Bronchial epithelial cell (primary cell): ENCODE measurements at places on chromosomes 16 and 17.

DNA sequence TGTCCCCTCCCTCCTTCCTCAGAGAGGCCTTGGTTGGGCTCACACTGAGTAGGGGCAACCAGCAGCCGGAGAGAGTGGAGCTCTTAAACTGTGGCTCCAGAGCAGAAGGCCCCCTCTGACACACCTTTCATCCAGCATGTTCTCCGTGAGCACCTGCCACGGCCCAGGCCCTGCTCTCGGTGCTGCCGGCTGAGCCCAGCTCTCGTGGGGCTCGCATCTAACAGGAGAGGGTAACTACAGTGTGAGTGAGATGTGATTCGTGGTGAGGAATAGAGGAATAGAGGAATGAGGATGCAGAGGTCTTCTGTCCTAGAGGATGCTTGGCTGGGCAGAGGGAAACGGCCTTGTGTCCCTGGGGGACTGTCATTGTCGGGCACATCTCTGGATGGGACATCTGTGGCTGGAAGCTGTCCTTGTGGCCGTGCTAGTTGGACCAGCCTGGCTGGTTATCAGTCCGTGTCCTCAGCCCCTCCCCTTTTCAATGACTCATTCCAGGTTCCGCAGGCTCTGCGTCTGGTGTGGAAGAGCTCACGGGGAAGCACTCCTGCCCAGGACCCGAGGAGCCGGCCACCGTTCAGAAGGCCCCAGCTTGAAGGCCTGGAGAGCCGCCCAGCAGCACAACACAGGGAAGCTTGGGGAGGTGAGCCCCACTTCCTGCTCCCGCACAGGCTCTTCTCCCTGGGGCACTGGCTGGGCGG is 11.9 kb upstream of the DNASE1 start:
- DNase-seq = peak; percentile 72

GRCh38 chr17:39617446-39618245 is 9.1 kb upstream of the PPP1R1B start:
- peak; percentile 23 for DNase-seq

- no peak for DNase-seq
These were observed 25.5 kb downstream of the FOXK2 start for GRCh38 chr17:82545071-82545462.

DNA sequence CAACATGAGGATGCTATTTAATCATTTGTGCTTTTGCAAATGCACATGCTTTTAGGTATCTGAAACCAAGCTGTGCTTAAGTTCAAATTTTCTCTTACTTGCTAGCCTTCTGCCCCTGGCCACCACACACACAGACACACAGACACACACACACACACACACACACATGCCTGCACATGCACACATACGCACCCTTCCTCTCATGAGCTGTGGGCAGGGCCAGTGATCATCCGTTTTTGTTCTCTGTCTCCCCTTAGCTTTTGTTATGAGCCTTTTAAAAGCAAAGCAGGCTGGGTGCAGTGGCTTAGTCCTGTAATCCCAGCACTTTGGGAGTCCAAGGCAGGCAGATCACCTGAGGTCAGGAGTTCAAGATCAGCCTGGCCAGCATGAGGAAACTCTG is 34.2 kb downstream of the CD300LF start:
- no peak for DNase-seq

- DNase-seq = no peak
These were observed 72.1 kb downstream of the VMP1 start for GRCh38 chr17:59779521-59779920.

DNA sequence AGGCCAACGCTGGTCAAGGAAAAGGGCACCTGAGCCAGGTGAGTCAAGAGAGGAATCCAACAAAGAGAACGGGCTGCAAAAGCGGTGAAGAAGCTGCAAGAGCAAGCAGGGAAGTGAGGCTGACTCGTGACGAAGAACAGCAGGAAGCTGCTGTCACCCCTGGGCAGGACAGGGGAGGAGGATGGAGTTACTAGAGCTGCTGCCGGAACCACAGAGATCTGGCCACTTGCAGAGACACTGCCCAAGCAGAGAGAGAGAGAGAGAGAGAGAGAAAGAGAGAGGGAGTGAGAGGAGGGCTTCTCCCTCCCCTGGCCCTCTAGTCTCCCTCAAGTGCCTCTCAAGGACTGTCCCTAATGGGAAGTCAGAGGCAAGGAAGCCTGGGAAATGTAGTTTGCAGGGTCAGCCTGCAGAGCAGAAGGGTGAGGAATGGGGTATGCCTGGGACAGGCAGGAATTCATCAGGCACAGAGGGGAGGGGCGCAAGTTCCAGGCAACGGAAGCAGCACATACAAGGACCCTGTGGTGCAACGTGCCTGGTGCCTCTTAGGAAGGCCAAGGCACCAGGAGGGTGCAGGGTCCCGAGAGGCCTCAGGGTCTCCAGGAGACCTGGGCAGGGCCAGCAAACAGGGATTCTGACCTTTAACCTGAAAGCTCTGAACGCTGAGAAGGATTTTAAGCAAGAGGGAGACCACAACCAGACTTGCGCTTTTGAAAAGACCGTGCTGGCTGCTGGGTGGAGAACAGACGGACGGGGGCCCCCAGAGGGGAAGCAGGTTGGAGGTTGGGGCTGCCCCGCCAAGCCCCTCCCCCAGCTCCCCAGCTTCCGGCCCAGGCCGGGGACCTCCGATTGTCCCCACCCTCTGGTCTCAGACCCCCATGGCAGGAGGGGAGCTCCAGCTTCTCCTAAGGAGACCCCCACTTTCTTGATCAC is 45.8 kb upstream of the CIBAR2 start:
- no peak for DNase-seq

GRCh38 chr17:7323731-7324437 is 5.3 kb downstream of the NEURL4 start:
- peak; percentile 30 for DNase-seq

DNA sequence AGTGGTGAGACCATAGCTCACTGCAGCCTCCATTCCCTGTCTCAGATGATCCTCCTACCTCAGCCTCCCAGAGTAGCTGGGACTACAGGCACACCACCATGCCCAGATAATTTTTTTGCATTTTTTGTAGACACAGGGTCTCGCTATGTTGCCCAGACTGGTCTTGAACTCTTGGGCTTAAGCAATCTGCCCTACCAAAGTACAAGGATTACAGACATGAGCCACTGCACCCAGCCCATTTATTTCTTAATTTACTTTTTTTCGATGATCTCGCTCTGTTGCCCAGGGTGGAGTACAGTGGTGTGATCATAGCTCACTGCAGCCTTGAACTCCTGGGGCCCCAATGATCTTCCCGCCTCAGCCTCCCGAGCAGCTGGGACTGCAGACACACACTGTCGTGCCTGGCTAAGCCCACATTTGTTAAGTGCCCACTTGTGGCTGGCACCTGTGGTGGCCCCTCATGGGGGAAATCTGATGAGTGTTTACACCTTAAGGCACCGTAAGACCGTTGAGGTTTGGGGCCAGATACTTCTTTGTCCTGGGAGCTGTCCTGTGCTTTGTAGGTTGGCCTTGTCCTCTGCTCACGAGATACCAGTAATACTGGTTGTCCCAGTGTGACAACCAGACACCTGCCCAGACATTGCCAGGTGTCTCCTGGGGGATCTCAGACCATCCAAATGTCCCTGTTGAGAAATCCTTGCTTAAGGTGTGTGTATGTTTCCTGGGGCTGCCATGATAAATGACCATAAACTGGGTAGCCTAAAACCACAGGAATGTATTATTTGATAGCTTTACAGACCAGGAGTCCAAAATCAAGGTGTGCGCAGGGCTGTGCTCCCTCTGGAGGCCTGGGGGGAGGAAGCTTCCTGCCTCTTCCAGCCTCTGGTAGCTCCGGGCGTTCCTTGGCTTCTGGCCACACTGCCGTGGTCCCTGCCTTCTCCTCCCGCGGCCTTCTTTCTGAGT is 141.4 kb upstream of the GSE1 start:
- peak; percentile 29 for DNase-seq

GRCh38 chr16:4940719-4941118 is 3.8 kb upstream of the PPL start:
- no peak for DNase-seq

GRCh38 chr16:55330781-55331647 is 7.0 kb downstream of the IRX6 start:
- DNase-seq = no peak

- peak; percentile 60 for DNase-seq
These were observed 199.1 kb downstream of the KATNIP start for GRCh38 chr16:27748868-27749546.

GRCh38 chr17:56893503-56893902 is 20.3 kb downstream of the TRIM25 start:
- DNase-seq = no peak

GRCh38 chr17:42579794-42580551 is 2.4 kb upstream of the PSMC3IP start:
- DNase-seq = no peak

DNA sequence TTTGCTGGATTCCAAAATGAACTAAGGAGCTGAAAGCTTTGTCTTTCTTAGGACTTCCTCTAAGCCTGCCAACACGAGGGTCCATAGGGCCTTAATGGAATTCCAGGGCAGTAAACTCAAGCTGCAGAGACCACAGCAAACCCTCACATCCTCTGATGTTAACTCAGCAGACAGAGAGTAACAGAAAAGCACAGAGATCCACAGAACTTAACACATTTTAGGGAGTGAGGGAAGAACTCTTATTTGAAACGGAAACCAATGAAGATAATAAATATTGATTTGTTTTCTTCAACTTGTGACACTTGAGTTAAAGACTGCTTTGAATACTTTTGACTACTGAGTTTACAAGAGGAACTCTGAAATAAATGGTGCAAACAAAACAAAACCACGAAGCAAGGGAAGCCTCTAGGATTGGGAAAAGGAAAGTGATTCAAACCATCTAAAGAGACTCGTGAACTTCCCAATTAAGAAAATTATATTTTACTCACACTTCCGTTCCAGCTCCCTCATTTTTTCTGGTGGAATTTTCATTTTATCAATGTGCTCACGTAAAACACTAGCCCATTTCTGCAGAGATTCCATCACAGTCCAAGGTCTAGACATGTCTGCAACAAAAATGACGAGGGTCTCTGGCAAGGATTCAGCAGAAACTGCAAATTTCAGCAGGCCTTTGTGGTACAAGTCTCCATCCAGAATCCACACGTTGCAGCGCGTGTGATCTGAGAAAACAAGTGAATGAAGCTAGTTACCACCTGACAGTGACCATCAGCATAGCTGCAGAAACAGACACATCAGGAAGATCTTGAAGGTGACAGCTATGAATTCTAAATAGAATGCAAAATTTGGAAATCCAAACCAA is 9.2 kb downstream of the DYNC1LI2 start:
- DNase-seq = no peak

DNA sequence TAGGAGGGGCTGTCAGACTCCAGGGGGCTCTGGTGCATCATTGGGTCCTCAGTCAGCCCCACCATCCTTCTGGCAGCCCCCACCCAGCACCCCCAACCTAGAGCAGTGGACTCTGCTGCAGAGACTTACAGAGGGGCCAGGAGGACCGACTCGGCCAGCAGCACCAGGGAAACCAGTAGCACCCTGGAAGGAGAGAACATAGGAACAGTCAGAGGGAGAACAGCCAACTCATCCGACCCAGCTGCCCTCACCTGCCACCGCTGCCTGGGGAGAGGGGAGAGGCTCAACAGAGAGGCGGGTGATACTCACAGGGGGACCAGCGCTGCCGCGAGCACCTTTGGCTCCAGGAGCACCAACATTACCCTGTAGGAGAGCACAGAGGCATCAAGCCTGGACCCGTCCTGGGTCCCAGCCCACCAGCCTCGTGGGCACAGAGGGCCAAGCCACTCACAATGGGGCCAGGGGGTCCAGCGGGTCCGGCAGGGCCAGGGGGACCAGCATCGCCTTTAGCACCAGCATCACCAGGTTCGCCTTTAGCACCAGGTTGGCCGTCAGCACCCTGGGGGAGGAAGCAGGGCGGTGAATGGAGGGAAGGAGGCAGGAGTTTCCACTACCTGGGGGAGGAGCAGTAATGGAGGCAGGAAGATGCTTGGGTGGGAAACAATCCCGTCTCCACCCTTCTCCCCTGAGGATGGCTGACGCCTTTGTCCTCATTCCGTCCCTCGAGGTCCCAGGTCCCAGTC is 11.7 kb downstream of the COL1A1 start:
- DNase-seq = no peak

DNA sequence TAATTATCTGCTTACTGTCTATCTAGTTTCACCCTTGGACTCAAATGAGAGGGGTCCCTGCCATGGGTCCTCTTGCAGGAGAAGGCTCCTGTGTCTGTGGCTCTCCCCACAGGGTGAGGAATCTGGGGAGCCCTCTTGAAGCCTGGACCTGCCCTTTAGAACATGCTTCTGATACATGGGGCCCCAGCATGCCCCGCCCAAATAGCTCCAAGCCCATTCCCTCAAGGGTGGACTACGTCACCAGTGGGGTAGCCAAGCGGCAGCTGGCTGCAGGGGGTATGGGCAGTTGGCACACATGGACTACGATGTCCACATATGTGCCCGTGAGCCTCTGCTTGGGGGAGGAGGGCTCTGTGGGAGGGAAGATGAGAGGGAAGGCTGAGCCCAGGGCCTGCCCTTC is 39.3 kb downstream of the ARHGAP27 start:
- no peak for DNase-seq

GRCh38 chr17:62189377-62189776 is 124.3 kb upstream of the MED13 start:
- DNase-seq = no peak

GRCh38 chr17:67125924-67126323 is 81.6 kb downstream of the CACNG1 start:
- peak; percentile 18 for DNase-seq

DNA sequence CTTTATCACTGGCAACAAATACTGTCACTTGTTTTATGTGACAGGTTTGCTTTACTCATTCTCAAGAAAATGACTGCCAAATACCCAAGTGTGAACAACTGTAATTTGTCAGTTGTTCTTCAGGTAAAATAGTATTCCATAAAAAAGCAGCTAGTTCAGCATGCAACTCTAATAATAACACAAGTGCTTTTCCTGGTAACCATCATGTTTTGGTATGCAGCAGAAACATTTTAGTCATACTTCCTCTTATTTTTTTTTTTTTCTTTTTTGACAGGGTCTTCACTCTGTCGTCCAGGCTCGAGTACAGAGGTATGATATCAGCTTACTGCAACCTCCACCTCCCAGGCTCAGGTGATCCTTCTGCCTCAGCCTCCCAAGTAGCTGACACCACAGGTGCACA is 4.6 kb downstream of the TERF2 start:
- no peak for DNase-seq

- DNase-seq = peak; percentile 74
These were observed 157.2 kb downstream of the ENGASE start for GRCh38 chr17:79231766-79232287.

DNA sequence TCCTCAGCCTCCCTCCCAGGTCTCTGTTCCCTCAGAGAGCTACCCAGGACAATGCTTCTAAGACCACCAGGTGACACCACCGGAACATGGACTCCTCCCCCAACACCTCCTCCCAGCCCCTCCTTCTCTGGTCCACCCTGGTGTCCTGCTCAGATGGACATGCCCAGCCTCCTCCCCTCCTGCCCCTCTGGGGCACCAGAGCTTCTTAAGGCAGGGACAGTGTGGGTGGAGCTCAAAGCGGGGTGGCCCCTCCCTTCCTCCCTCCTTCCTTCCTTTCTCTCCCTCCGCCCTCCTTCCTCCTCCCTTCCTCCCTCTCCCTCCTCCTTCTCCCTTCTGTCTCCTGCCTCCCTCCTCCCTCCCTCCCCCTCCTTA is 22.7 kb downstream of the TRPV3 start:
- DNase-seq = peak; percentile 4

DNA sequence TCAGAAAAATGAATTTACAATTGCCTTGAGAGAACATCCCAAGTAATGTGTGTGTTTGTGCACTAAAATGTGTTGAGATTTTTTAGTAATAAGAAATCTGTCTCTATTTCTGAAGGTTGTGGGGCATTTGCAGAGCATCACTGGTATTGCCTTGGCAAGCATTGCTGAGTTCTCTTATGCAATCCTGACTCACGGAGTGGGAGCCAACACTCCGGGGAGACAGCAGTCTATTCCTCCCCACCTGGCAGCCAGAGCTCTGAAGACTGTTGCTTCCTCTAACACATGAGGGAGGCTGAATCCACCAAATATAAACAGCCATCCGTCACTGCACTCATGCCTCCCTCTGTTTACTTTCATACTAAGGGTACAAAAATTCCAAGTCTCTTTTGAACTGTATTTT is 10.6 kb downstream of the CNTD1 start:
- peak; percentile 74 for DNase-seq
